ENCODE measurements at places on chromosomes 1 and 21.

DNA sequence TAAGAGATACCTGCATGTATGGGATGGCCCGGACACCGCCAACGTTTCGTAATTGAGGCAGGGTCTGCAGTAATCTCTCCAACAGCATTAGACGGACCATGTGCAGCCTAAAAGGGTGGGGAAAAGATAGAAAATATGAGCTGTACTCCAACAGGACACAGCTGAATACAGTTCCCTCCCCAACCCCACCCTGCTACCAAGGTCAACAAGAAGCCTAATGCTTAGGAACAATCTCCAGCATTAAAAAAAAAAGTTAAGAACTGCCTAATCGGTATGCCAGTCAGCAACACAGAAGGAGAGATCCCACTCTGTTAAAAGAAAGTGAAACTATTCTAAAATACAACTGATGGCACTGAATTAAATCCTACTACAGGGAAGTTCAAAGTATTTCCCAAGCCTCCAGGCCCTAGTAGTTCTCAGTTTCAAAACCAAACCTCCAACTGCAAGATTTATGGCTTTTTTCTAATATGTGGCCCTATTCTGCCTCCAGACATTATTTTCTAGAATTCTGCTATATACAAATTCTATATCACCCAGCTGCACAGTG, 81.0 kb downstream of the UBR4 start:
- DNase-seq = no peak

- DNase-seq = no peak
These were observed 426.1 kb downstream of the PTPRC start for GRCh38 chr1:199064971-199065370.

DNA sequence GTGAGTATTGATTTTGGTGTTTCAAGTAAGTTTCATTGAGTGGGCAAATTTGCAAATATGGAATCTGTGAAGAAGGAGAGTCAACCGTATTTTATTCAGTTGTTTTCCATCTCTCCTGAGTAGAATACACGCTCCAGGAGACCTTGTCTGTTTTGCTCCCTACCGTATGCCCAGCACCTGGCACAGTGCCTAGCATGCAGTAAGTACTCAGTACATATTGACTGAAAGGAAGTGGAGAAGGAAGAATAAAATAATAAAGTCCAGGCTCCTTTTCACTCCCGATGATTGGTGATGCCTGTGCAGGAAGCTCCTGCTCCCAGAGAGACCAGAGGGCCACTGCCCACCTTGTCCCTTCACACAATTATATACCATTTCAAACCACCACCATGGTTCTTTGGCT, 59.4 kb upstream of the NEK2 start:
- DNase-seq = no peak

DNA sequence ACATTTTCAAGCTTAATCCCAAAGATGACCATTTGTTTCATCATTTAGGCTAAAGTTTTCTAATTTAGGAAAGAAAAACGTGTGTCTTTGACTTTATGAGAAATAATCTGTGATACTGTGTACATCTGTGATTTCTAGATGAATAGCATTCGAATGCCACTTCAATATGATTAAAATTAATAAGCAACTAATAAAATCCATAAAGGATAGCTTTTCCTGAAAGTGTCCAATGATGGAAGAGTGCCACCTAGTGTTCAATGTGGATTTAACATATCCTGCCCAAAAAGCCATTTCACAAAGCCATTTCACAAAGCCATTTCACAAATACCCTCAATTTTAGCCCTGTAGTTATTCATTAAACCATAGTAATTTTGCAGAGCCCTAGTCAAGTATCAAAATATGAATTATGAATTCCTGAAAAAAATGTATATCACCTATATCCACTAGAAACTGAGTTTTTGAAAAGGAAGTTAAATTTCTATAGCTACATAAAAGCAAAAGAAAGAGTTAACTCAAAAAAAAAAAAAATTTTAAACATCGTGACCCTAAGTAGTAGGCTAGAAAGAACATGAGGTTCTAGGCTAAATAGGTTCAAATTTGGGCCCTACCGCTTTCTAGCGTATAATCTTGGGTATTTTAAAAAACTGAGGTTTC, 19.1 kb downstream of the NME7 start:
- no peak for DNase-seq

GRCh38 chr1:100606438-100606837, 68.5 kb downstream of the GPR88 start:
- DNase-seq = no peak

GRCh38 chr1:248815407-248816034, 10.2 kb downstream of the SH3BP5L start:
- DNase-seq = no peak

DNA sequence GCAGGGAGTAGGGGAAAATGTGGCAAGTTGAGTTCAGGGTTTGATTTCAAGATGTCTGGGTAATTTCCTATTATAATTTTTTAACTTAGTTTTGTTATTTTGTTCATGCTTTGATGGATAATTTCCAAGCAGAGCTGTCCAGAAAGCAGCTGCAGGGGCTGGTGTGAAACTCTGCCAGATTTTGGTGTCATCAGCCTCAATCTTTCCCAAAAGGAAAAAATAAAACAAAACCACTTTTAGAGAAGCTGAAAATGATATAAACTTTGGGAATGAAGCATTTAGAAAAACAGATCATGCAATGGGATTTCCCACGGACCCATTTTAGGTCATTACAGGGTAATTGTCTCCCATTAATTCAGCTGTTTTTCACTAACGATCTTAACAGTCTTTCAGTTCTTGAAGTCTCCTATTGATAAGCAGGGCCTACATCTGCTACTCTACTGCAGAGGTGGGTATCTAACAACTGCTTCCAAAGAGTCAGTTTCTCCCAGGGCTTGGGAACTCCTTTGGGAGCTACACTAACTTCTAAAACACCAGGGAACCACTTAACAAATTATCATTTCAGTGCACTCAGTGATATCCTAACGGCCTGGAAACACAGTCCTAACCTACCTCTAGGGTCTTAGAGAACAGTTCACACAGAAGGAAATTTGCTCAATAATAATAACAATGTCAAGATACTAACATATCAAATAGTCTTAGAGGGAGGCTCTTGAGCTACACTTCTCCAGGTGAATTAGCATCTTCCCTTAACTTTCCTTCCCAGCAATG, 12.3 kb downstream of the ZNF436 start:
- DNase-seq = no peak

- no peak for DNase-seq
These were observed 94.8 kb upstream of the DISP3 start for GRCh38 chr1:11384170-11384554.

- no peak for DNase-seq
These were observed 141.4 kb upstream of the RAB4A start for GRCh38 chr1:229129301-229130027.

GRCh38 chr1:55259911-55260609, 44.9 kb upstream of the USP24 start:
- no peak for DNase-seq

- DNase-seq = no peak
These were observed 162.6 kb downstream of the RUNX1 start for GRCh38 chr21:34886240-34887104.

DNA sequence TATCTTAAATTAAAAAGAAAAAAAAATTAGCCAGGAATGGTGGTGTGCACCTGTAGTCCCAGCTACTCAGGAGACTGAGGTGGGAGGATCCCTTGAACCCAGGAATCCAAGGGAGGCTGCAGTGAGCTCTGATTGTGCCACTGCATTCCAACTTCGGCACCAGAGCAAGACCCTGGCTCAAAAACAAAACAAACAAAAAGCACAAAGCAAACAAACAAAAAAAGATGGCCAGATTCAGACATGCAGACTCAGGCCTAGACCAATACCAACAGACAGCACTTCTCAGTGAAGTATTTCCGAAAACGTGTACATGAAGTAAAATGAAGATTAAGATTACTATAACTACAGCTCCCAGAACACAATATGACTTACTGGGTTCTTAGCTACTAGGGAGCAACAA, 10.6 kb downstream of the SLC35D1 start:
- DNase-seq = no peak

GRCh38 chr1:7046891-7047290, 261.6 kb downstream of the CAMTA1 start:
- no peak for DNase-seq

GRCh38 chr1:152020849-152021248, 16.0 kb downstream of the S100A11 start:
- DNase-seq = no peak

DNA sequence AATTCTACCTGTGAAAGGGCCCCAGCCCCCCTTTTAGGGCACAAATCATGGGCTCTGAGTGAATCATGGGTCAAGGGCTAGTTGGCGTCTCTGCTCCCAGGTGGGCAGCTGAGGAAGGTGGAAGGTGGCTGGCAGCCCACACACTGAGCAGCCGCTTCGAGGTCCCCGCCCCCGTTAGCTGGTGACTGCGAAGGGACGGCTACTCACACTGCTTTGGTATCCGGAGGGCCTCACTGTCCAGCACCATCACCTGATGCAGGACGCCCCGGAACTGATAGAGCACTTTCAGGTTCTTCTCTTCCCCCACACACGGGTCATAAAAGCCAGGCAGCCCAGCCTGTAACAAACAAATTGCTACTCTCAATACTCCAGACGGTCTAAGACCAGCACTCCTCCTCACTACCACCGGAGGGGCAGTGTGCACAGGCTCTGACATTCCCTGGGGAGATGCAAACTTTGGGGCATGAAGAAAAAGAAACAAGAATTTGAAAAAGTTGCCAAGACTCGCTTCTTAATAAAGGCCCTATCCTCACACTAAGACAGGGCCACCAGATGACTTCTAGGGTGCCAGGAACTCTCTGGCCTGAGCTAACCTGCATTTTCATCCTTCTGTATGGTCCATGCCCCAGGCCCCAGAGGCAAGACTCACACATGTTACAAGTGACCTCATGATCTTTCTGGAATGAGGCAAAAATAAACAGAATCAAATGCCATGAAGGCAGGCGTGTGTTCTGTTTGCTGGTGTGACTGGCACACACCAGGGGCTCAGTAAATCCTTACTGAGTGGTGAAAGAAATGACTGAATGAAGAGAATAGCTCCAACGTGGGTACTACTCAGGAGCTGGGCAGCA, 11.5 kb downstream of the THAP3 start:
- DNase-seq = no peak

DNA sequence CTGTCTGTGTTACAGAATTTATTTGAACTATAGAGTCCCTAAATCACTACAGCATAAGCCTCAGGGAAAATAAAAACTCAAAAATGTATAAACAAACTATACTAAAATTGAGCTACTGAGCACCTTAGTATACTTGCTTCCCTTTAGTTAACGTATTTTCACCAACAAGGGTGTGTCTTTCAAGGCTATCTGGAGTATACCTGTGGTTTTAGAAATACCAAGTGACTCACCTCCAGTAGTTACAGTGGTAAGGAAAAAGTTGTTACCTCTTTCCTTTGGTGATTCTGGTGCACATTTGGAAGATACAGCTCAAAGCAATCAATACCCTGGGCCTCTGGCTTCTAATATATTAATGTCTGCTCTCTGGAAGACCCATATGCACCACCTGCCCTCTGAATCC, 68.0 kb upstream of the C1orf105 start:
- peak; percentile 41 for DNase-seq

DNA sequence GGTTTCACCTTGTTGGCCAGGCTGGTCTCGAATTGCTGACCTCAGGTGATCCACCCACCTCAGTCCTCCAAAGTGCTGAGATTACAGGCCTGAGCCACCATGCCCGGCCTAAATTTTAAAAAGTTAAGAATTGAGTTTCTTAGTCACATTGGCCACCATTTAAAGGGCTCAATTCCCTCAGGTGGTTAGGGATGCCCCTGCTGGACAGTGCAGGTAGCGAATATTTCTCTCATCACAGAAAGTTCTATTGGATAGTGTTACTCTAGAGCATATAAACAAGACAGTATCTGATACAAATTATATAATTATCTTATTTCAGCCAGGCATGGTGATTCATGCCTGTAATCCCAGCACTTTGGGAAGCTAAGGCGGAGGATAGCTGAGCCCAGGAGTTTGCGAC, 320.2 kb downstream of the ZP4 start:
- DNase-seq = no peak
